Adrenal gland (tissue), 19 donors: ENCODE measurements at places on chromosomes 1 and 21.

DNA sequence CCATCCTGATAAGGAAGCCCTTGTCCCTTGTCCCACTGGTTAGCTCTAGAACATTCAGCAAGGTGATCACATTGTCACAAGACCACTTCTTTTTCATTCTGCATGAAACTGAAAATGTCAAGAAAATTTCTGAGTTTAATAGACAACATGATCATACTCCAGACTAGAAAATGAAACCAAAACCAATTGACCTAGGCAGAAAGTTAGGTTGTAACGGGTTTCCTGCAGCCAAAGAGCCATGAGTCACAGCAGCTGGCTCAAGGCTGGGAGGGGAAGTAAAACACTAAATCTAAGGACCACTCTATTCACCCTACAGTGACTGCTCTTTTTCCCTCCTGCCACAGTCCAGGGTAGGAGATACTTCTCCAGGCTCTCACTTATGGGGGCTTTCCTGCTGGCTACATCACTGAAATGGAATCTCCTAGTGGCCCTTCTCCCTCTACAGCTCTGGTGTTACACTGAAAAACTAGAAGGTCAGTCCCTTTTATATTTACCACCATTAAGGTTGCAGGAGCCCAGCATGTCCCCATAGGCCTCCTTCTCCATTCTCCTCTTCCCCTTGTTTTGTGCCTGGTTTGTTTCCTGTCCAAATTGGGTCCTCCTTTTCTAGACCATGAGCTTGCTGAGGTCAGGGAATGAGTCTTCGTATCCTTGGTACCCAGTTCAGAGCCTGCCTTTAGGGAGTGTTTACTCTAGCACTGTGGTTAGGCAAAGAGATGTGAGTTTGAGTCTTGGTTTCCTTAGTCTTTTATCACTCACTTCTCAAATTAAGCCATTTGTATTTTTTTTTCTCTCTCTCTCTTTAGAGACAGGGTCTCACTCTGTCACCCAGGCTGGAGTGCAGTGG lies 236.5 kb upstream of the JUN start:
- DNase-seq, result peak; percentile 79

- DNase-seq, result no peak
These were observed 53.1 kb downstream of the MEGF6 start for GRCh38 chr1:3558036-3558726.

DNA sequence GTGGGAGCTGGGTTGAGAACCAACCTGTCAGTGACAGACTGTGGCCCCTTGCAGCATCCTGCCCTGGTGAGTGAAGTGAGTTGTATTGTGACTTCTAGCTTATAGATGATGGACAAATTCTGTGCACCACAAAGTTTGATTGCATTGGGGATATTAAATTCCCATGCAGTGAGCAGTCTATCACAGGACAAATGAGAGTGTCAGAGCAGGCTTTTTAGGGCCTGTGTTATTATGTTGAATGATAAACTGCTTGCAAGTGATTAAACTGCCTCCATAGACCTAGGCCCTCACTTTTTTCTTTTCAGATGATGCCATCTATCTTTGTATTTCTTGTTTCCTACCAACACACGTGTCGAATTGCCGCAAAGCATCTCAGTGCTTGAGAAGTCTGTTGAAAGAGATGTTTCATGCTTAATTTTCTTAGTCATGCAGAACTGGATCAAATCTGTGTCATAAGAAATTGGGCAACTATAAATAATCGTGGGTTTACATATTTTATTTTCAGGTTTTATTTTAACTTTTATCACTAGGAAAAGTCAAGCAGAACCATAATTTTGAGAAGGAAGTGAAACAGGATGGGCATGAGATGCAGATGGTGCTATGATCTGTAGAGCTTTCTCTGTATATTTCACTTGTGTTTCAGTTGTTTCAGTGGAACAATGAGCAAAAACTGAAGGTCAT lies 199.2 kb downstream of the S1PR1 start:
- DNase-seq, result no peak

- no peak for DNase-seq
These were observed 42.7 kb upstream of the SLC19A2 start for GRCh38 chr1:169528215-169529067.

DNA sequence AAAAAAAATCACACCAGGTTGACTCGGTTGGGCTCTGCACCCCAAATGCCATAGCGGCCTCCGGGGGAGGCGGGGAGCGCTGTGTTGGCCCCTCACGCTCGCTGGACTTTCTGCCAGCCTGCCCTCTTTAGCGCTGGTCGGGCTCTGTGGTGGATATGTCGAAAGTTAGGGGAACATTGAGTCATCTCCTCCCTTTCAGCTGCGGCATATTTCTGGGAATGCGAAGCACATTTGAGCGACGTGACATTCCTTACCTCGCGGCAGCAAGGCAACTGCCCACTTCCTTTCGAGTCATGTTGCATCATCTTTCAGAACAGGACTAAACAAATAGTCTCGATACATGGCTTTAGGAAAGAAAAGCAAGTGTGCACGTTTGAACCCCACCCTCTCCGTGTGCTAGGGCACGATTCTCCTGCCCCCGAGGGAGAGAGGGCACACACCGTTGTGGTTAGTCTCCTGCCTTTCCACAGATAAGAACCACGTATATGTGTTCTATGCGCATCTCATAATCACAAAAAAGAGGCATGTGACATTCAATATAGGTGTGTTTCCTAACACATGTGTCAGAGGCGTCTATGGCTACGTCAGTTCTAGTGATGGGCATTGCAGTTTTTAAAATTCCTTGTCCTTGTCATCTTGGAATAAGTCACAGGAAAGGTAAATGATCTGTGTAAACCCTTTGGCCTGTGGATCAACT lies 105.9 kb upstream of the SLC45A1 start:
- peak; percentile 42 for DNase-seq
